Astrocyte of the hippocampus (primary cell): ENCODE measurements at places on chromosomes 12 and 14.
A peak's percentile ranks its signal among the peaks of the same experiment; 100 is the strongest.

- DNase-seq: peak; percentile 61
Observed at GRCh38 chr12:108468196-108468968, 46.7 kb upstream of the FICD start.

GRCh38 chr14:22588526-22589095 lies 413 bp downstream of the DAD1 start:
- no peak for DNase-seq

DNA sequence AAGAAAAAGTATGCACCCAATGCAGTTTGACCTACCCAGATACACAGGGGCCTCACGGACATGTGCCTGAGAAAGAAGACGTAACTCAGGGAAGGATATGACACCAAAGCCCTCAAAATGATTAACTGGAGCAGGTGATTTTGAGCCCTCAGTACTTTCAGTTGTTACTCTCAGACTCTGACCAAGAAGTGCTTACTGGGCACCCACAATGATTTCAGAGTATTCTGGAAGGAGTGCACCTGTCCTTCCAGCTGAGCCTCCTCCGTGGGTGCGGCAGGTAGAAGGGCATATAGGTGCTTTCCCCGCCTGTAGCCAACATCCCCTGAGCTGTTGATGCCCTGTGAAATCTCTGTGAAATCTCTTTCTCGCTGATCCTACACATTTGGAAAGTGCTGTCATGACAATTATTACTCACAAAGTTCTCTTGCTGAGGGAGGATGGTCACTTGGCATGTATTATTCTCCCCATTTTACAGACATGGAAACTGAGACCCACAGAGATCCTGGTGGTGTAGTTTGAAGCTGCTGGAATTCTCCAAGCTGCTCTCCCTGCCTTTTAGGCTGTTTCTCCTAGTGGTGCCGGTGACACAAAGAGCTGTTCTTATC lies 154.3 kb upstream of the CCND2 start:
- DNase-seq: no peak

GRCh38 chr12:6635856-6636531 lies at the start of gene LPAR5:
TSS of gene LPAR5 (minus strand) at chr12:6635959. CDS start at chr12:6621248, 14,711 bp downstream.
- DNase-seq: peak; percentile 42

- DNase-seq: peak; percentile 83
Observed at GRCh38 chr14:99575043-99576023, 28.7 kb downstream of the CCDC85C start.

DNA sequence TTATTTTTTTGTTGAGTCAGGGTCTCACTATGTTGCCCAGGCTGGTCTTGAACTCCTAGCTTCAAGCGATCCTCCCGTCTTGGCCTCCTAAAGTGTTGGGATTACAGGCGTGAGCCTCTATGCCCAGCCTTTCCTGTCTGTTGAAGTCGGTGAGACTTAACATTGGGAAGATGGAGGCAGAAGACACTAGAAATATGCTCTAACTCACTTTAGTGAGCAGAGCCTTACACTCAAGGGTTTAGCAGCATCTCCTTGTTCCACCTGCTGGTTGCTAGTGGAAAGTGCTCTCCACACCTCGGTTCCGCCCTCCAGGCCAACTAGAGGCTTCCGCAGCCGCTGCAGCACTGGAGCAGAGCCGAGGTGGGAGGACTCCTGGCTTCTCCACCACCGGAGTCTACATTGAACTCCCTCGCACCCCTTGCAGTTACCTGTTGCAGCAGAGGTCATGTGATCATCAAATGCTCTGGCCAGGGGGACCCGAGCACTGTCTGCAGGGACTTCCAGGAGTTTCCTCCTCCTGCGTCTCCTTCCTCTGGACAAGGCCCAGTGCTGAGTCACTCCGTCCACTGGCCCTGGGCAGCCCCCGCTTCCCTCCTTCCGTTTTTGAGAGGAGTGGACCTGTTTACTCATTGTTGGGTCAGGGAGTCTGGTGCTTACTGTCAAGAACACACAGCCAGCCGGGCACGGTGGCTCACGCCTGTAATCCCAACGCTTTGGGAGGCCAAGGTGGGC lies 9.4 kb upstream of the HVCN1 start:
- DNase-seq: peak; percentile 82

- DNase-seq: peak; percentile 56
Observed at GRCh38 chr14:52051871-52052270, 17.0 kb downstream of the NID2 start.

DNA sequence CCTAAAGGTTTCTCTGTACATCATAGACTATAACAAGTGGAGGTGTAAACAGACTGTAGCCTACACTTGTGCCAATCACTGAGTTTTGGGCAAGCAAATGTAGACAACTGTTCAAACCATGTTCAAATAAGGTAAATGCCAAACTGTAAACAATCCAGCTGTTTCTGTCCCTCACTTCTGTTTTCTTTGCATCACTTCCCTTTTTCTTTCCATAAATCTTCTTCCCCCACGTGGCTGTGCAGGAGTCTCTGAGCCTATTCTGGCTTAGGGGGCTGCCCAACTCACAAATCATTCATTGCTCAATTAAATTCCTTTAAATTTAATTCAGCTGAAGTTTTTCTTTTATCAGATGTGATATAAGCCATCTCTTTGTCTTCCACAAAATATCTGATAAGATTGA lies 65.1 kb upstream of the CPM start:
- no peak for DNase-seq

DNA sequence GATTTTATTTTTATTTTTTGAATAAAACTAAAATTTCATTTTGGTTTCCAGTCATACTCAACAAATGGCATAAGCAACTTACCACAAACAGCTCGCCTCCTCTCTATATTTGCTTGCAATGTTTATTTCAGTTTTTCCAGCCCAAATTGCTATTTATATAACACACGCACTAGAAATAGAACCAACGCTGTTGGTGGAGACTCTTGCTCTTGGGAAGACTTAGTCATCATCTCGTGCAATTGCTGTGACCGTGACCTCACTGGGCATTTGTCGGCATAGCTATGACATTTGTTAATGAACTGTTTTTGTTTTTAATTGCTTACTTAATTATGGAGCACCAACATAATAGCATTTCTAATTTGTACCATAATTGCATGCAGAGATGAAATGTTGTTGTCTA lies 153.1 kb upstream of the OTX2 start:
- no peak for DNase-seq

DNA sequence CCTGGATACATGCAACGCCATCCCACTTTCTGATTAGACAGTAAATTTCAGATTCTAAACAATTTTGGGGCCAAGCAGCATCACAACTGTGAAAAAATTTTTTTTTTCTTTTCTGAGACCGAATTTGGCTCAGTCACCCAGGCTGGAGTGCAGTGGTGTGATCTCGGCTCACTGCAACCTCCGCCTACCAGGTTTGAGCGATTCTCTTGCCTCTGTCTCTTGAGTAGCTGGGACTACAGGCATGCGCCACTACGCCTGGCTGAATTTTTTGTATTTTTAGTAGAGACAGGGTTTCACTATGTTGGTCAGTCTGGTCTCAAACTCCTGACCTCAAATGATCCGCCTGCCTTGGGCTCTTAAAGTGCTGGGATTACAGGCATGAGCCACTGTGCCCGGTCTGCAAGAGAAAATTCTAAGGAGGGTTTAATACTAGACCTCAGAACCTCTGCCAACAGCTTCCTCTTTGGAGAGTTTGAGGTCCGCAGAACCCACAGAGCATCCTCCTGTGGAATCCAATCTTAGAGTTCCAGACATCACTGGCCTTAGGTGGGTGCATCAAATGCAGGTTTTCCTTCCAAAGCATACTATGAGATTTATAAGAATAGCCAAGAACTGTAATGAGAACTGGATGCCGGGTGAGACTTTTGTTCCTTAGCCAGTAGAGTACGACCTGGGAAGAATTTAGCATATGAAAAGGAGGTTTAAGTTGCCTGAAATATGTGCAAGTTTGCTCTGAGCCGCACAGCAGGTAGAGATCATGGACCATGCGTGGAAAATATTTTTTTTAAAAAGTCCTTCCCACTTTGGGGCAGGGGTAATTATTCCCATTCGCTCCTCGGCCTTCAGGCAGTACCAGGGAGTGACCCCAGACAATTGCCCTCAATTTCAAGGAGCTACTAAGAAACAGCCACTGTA lies 7.8 kb upstream of the PHC1 start:
- DNase-seq: no peak

DNA sequence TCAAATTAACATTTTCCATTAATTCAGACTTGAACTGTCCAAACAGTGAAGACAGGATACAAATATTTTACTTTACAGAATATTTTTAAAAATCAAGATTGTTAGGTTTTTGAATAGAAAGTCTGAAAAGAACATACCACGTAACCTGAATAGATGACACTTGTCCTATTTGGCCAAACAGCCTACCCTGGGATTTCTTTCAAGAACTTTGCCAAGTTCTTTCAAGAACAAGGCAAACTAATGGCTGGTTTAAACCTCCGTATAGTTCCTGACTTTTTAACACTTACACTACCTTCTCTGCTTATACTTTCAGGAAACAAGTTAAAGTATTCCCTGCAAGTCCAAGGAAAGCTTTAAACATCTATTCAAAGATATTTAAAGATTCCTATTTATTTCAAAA lies 35.0 kb downstream of the MAP4K5 start:
- no peak for DNase-seq

- DNase-seq: peak; percentile 20
Observed at GRCh38 chr14:23079716-23080115, 15.2 kb downstream of the ACIN1 start.

DNA sequence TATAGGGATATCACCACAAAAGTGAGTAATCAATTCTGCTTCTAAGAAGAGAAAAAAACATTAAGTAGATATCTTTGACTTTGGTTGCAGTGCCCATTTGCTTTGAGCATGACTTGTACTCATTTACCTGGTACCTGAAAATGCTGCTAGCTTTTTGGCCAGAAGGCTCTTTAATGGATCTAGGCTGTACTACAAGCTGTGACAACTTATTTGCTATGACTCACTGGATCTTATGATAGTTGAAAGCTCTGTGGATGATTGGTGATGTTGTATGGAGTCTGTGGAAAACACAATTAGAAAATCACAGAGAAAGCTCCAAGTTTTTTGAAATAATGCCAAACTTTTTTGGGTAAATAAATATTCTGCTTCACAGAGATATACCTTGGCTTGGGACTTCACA lies 960.9 kb upstream of the FBXO33 start:
- no peak for DNase-seq

DNA sequence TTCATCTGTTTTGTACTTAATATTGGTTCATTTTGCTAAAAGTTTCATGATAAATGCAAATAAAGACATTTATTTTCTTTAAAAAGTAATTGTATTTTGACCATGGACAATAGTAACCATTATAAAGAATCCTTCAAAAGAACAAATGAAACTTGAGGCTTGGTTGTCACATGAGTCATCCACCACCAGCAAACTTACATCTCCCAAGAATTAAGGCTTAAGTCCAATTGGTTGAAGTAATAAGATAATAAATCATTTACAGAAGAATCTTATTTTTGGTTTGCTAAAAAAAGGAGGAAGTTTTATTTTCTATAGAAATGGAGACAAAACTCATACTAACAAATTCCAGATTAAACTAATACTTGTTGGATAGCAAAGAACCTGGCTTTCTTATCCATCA lies 84.8 kb upstream of the KITLG start:
- peak; percentile 11 for DNase-seq

- peak; percentile 72 for DNase-seq
Observed at GRCh38 chr12:5456906-5457305, 25.0 kb downstream of the NTF3 start.

DNA sequence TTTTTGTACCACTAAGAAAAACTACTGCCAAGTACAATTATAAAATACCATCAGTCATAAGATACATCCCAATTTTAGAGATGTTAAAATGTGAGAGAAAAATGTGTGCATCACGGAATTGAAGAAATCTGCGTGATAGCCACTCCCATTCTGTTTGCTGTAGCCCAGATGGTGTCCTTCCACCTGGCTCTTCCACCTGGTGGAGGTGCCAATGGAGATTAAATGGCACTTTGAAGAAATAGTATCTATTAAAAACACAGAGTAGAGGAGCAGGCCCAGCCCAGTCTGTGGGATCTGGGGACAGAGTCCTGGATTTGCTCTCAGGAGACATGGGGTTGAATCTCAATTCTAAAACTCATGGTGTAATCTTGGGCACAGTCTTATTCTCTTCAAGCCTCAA lies 35.5 kb downstream of the TSPAN11 start:
- no peak for DNase-seq

GRCh38 chr12:16562435-16562834 lies 43.5 kb downstream of the LMO3 start:
- DNase-seq: no peak
